ENCODE measurements at places on chromosomes 2 and 18.
A peak's percentile ranks its signal among the peaks of the same experiment; 100 is the strongest.

GRCh38 chr2:50415392-50415791 is 616.5 kb downstream of the NRXN1 start:
- DNase-seq, result no peak

DNA sequence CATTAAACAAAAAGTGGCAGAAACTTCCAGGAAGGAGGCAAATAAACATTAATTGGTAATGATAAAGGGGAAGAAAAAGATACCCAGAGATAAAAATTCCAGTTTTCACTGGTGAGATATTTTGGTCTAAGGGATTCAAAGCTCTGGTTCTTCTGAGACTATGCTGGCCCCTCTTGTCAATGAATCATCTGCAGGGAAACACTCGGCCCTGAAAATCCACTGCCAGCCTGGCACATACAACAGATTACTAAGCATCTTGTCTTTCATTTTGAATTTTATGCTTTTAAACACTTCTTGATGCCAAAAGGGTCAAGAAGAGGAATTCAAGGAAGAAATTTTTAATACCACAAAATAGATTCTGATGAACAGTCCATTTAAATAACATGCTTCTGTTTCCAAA is 1603.8 kb upstream of the ZEB2 start:
- no peak for DNase-seq

GRCh38 chr18:8807488-8807805 is 102.1 kb downstream of the MTCL1 start:
- DNase-seq, result no peak

DNA sequence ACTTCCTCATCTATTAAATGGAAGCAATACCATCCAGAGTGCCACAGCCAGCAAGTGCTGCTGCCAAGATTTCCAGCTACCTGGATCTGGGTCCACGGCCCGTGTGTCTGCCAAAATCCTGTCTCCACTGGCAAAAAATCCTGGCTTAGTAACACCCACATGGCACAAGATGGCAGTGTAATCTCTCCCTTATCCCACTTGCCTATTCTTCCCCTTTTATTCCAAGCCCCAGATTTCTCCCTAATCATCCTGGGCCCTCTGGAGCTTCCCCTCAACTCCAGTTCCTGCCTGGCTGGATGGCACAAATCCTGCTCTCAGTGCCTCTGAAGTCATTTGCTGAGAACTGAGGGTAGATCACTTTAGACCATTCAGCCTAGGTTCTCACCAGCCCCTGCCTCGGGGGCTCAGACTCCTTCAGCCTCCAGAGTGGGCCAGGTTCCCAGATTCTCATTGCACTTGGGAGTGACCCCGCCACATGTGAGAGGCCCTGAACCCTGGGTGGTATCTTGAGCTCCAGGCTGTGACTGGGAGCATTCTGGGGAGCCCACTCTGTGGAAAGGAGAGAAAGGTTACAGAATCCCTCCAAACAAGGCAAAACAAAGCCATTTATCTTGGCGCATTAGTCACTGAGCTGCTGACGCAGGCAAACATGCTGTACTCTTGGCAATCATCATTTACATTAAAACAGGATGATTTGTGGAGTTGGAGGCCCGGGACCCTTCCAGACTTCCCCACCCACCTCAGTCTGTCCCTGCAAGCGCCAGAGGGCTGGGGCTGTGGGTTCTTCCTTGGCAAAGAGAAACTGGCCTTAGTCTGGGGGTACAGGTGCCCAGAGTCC is 325.8 kb downstream of the DYSF start:
- no peak for DNase-seq

DNA sequence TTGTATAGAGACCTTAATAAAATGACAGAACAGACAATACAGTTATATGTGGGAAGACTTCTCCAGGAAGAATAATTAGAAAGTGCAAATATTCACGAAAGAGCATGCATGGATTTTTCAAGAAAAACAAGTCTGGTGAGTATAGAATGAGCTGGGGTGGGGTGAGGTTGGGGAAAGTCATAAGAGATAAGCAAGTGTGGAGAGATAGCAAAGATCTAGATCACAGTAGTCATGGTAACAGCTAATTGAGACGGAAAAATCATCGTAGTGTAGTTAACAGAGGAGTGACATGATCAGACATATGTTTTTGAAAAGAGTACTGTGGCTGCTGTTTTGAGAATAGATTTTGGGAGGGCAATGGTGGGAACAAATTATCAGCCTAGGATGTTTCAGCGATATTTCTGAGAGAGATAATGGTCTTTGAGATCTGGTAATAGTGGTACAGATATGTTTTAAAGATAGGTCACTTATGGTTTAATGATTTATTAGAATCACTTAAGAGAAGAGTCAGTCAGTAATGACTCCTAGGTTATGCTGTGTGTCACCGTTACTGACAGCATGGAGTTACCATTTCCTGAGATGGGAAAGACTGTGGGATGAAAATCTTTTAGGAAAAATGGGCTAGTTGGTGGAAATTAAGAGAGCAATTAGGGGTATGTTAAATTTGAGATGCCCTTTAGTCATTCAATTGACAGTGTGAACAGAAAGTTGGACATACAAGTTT is 248.5 kb upstream of the SLC8A1 start:
- no peak for DNase-seq

DNA sequence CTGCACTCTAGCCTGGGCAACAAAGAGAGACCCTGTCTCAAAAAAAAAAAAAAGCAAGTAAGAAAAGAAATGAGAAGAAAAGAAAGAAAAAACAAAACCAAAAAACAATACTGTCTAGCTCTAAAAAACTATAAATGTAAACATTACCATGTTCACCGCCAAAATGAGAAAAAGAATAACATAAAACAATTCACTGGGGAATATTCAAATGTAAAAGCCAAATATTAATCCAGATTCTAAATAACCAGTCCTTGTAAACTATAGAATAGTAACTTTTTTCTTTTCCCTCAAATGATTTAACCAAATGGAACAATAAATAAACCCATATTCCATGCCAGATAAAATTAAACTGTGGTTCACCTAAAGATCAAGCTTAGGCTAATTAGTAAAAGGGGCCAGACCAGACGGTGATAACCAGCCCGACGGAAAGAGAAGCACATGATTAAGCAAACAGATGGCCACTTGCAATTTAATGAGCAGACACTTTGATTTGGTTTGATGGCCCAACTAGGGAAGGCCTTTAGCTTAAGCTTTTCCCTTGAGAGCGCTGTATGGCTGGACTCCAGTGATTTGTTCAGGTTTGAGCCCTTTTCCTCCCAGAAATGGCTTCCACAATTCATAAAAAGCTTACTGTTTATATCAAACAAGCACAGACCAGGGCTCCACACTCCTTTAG is 39.4 kb upstream of the ZNF397 start:
- no peak for DNase-seq

DNA sequence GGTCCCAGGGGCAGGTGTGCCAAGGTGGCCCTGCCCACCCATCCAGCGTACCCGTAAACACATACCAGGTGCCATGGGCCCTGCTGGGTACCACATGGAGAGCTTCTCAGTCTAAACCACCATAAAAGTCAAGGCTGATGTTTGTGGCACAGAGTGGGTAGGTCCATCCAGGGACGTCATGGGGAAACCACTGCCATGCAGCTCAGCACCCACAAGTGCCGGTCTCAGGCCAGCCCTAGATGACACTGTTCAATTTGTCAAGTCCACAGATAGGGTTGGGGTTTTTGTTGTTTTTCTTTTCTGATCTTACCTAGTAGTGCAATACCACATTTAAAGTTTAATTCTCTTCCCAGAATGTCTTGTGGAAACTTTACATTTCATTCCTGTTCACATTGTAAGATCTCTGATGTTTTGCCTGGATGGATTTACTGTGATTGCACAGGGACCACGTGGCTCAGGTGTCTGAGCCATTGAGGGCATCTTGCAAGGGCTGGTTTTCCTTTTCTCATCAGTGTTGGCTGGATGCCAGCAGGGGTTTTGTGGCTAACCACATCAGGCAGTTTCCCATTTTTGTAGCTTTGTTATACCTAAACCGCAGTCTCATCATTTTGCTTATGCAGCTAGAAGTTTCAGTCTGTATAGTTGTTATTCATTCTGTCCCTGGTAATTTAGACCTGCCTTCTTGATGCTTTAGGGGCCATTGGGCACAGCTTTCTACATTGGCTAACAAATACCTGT is 64.7 kb downstream of the STK25 start:
- no peak for DNase-seq

DNA sequence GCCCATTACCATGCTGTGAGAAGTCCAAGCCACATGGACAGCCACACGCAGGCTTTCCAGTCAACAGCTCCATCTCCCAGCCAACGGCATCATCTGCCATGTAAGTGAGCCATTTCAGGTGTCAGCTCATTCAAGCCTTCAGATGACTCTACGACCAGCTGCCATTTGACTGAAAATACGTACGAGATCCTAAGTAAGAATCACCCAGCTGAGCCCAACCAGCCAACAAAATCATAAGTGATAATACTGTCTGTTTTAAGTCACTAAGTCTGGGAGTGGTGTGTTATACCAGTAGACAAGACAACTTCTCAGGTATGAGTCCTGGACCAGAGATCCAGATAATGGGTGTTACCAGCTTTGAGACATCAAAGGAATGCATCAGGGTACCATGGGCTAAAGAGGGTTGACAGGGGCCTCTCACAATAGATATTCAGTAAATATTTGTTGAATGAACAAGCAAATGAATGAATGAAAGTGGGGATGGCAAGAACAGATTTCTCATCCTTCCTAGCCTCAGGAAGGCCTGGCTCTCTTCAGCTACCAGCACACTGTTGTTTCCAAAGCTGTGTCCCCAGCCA is 52.9 kb upstream of the CTIF start:
- no peak for DNase-seq

- peak; percentile 55 for DNase-seq
Measured at GRCh38 chr18:58321986-58322385, 278.0 kb downstream of the NEDD4L start.

DNA sequence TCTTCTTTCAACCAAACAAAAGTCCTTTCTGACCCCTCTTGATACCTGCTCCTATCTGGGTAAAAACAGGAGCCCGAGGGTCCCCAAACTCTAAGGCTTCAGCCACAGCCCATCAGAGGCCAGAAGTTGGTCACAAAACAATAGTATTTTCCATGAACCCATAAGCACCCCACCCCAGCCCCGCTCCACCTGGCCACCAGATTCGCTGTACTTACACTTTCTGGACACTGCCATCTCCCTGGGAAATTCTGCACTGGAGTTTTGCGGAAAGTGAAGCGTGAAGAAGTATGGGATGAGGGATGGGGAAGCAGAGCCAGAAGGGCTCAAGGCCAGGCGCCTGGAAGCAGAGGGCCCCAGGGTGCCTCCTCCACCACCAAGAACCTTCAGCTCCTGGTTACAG is 5.2 kb upstream of the RUFY4 start:
- no peak for DNase-seq

GRCh38 chr2:17638196-17638743 is 97.8 kb downstream of the VSNL1 start:
- DNase-seq, result no peak

DNA sequence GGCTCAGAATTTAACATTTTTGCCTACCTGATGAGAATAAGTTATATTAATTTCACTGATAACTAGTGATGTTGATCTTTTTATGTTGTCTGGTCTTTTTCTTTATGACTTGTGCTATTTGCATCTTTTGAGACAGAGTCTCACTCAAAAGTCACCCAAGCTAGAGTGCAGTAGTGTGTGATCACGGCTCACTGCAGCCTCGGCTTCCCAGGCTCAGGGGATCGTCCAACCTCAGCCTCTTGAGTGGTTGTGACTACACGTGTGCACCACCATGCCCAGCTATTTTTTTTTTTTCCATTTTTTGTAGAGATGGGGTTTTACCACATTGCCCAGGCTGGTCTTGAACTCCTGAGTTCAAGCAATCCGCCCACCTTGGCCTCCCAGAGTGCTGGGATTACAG is 7.5 kb downstream of the SMCHD1 start:
- DNase-seq, result no peak

GRCh38 chr2:183248866-183249567 is 124.8 kb downstream of the NUP35 start:
- no peak for DNase-seq

- DNase-seq, result no peak
Measured at GRCh38 chr2:85089585-85089984, 43.6 kb upstream of the TCF7L1 start.

DNA sequence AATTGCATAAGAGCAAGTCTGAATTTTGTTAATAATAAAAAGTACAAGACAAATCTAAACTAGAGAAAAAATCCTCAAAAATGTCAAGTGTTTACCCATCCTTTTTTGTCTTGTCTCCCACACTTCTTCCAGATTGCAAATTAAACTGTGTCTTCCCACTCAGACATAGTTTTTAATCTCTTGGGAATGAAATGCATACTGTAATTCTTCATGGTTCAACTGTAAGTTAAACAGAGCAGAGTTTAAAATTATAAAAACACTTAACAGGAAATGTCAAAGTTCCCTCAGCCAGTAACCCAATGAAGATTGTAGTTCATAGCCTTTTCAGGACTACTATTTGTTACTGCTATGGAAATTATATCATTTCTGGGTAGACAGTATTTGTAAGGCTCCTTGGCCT is 171.8 kb downstream of the UBE2E3 start:
- DNase-seq, result no peak

DNA sequence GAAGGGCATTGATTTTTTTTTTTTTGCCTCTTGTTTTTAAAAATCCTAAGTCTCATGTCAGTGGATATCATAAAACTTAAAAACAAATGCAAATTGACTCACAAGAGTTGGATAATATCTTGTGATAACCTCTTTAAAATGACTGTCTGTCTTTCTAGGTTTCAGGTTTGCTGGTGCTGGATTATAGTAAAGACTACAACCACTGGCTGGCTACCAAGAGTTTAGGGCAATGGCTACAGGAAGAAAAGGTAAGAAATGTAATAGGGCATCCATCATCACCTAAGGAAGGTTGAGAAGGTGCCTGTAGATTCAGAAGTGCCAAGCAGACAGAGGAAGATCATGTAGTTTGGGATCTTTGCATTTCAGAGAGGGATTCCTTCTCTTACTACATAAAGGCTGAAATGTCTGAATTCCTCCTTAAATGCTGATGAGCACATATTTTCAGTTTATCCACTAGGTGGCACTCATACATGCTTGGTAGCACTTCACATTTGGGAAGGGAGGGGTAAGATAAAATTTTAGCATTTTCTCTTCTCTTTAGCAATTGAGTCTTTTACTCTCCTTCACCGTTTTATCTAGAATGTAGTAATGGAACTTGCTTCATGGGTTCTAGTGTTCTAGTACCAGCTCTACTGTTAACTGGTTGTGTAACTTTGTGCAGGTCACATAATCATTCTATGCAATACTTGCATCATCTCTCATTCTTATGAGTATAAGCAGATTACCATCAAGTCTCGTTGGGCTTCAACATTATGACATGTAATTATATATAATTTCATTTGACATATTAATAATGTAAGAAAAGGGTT is 21.1 kb downstream of the CPS1 start:
- DNase-seq, result no peak

- no peak for DNase-seq
Measured at GRCh38 chr2:9508931-9509330, 34.6 kb downstream of the IAH1 start.

DNA sequence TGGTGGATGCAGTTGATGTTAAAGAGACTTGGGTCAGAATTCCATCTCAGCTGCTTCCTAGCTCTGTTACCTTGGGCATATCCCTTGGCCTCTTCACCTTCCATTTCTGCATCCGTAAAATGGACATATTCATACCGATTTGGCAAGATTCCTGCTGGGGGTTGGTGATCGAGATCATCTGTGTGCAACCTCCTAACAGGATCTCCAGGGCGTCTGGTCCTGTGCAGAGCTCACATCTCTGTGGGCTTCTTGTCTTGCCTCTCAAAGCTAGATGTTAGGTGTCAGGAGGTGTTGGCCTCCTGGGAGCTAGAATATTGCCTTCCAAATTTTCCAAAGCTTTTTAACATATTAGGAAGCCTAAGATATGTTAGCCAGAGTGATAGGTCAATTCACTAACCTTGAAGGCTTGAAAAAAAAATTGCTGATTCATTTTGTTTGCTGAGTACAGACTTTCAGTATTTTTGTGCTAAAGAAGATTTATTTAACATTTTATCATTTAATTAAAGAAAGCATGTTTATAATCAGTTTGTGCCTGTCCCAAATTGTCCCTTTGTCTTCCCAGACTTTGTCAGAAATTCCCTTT is 69.7 kb upstream of the ZNF516 start:
- DNase-seq, result no peak

All from caudate nucleus (tissue), 63 donors.